RPMI7951 (cell line): ENCODE measurements at places on chromosomes 6 and 20. TPM values are rescaled to one million over a fixed set of nuclear protein-coding genes. Genes with fewer than 3 reads are reported as not detected.

PDE10A gene
- total RNA-seq = 10.7 and 11.3 TPM in 2 replicates

GJE1 gene
- total RNA-seq = not detected in 2 replicates

NPBWR2 gene
- total RNA-seq = not detected in 2 replicates

TMC2 gene
- total RNA-seq = not detected in 2 replicates

NOX3 gene
- not detected in 2 replicates for total RNA-seq

KCNK17 gene
- not detected in 2 replicates for total RNA-seq

POPDC3 gene
- 63.6 and 66.4 TPM in 2 replicates for total RNA-seq

FAM184A gene
- total RNA-seq = 0.24 and 0.78 TPM in 2 replicates

SNAP25 gene
- total RNA-seq = 31.3 and 42.7 TPM in 2 replicates

OOEP gene
- not detected in 2 replicates for total RNA-seq

PNLDC1 gene
- total RNA-seq = not detected in 2 replicates

EYA4 gene
- not detected in 2 replicates for total RNA-seq

PACRG gene
- total RNA-seq = not detected in 2 replicates

NTSR1 gene
- total RNA-seq = 15.0 and 19.7 TPM in 2 replicates

EPM2A gene
- 6.6 and 7.1 TPM in 2 replicates for total RNA-seq

BTNL2 gene
- not detected in 2 replicates for total RNA-seq

RIMS1 gene
- total RNA-seq = not detected in 2 replicates
